AG08395 (cell line): ENCODE measurements at places on chromosomes 16 and 17.
A peak's percentile ranks its signal among the peaks of the same experiment; 100 is the strongest.

DNA sequence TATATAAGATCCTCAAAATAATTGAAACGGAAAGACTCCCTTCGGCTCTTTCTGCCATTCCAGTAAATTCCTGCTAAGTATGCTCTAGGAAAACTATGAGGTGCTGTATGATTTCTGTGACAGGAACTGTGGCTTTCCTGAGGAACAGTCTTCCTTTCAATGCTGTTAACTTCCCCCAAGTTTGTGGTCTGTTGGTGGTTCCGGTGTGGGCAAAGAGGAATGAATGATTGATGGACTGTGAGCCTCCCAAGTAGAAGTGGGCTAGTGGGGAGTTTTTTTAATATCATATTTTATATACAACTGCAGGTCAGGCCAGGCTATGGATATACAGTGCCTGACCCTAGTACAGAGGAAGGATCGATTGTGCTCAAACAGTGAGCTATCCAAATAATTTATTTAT, 560.7 kb upstream of the RBFOX1 start:
- no peak for DNase-seq

- DNase-seq = peak; percentile 88
Measured at GRCh38 chr17:81898029-81898866, 3.8 kb upstream of the NPB start.

DNA sequence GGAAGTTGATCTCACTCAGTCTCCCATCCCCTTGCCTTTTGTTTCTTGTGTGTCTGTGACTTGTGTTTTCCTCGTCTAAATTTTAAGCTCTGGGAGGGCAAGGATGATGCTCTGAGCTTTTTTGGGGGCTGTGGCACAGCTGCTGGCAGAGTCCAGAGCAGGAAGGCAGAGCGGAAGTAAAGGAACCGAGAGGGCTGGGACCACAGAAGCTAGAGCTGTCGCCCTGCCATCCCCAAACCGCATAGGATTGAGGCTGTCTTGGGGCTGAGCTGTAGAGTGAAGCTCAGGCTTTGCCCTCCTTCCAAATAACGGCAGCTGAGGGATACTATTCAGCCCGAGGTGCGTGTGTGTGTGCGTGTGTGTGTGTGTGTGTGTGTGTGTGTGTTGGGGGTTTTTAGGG, 3.8 kb upstream of the DNAH2 start:
- no peak for DNase-seq

DNA sequence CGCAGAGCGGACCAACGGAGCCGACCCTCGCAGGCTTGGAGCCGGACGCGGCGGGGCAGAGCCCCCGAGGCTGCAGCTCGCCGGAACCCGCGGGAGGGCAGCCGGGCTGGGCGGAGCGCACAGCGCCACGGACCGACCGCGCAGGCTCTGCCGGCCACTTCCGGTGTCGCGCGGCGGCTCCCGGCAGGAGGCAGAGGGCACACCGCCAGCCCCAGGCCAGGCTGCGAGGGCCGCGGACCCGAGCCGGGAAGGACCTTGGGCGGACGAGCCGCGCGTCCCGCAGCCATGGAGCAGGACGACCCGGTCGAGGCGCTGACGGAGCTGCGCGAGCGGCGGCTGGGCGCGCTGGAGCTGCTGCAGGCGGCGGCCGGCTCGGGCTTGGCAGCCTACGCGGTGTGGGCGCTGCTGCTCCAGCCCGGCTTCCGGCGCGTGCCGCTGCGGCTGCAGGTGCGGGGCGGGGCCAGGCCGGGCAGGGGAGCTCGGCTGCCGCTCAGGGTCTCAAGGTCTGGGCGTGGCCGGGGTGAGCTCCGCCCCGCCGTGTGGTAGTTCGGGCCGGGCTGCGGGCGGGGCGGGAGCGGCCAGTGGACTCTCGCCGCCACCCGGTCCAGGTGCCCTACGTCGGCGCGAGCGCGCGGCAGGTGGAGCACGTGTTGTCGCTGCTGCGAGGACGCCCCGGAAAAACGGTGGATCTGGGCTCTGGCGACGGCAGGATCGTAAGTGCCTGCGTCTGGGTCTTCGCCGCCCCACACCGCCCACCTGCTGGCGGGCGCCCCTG, at the start of gene ANTKMT:
TSS of gene ANTKMT (plus strand) at position 157 of the 775 bp plus-strand sequence. CDS start at position 286, 129 bp downstream.
- DNase-seq = peak; percentile 86

- no peak for DNase-seq
Measured at GRCh38 chr17:728911-729310, 3.5 kb upstream of the TLCD3A start.

- DNase-seq = no peak
Measured at GRCh38 chr16:56262148-56262547, 70.9 kb downstream of the GNAO1 start.

DNA sequence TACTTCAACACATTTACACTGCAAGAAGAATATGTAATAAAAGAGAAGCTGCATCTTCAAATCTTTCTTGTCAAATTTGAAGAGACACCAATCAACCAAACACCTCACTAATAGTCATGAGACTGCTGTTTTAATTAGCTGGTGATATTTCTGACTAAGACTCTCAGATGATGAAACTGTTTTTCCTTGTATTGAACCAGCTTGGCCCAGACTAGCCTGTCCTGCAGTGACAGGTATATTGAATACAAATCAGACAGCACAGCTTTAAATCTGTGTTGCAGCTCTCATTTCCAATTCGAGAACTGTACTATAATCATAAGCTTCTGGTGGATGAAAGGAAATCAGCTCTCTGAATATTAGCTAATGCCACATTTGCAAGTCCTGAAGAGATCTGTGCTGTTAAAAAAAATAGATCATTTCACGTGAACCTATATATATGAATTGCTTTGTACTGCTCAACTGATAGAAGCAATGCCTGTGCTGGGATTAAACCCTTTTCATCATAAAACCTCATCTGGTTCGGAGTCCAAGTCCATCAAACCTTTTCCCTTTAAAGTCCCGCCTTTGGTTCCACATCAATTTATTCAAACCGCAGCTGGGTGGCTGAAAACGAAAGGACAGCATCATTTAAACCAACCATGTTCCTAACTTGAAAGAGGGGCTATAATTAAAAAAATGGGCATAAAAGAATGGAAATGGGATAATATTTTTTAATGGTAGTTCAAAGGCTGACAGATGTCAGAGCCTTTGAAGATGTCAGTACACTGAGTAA, 306.2 kb downstream of the CEP112 start:
- peak; percentile 18 for DNase-seq

GRCh38 chr17:45144199-45145034, 3.9 kb upstream of the HEXIM1 start:
- DNase-seq = peak; percentile 44

DNA sequence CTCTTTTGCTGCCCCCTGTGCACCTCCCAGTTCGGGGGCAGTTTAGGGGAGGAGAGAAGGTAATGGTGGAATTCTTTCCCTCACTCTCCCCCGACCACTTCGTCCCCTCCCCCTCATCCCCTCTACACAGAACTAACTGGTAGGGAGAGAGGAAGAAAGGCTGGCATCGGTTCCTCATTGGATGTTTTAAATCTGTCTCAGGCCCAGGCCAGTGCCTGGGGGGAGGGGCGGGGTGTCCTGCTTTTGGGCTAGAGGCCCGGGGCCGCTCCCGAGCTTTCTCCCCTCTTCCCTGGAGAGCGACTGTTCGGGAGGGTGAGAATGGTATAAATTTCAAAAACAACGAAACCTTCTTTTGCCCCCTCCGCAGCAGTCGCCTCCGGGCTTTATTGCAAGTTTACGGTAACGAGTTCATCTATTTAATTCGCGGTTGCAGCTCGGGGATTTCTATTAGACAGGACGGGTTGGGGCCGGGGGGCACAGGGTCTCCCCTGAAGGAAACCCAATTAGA, at the start of gene PRAC2:
TSS of gene PRAC2 (plus strand) at position 271 of the 508 bp plus-strand sequence. CDS start 1,226 bp downstream, outside the sequence.
- no peak for DNase-seq

- DNase-seq = no peak
Measured at GRCh38 chr16:54123766-54124165, 162.8 kb downstream of the IRX3 start.

DNA sequence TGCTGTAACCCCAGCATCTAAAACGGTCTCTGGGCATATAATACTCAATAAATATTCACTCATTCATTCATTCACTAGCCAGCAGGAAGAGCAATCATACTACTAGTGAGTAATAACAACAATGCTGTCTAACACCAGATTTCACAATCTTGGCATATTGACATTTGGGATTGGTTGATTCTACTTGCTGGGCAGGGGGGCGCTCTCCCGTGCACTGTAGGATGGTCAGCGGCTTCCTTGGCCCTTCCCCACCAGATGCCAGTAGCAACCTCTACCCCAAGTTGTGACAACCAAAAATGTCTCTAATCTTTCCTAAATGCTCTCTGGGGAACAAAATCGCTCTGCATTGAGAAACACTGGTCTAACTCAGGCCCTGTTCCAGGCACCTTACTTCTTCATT, 20.7 kb downstream of the WFDC1 start:
- DNase-seq = no peak

- no peak for DNase-seq
Measured at GRCh38 chr17:4836221-4836620, 3.1 kb downstream of the MINK1 start.

DNA sequence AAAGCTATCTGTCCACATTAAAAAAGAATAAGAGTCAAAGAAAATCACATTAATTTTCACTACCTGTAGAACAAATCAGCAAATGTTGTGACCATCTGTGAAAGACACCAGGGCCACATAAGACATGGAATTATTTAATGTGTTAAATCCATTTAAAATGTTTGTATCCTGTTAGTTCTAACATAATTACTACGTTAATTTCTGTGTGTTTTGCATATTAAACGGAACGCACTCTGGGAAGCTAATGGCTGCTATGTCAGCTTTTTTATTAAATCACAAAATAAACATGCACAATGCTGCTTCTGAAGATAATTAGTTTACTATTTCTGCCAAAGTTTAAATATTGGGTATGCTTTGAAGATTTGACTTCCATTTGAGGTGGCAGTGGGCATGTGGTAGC, 1061.2 kb downstream of the CDH11 start:
- no peak for DNase-seq

- no peak for DNase-seq
Measured at GRCh38 chr17:80971704-80972304, 19.8 kb upstream of the CHMP6 start.

DNA sequence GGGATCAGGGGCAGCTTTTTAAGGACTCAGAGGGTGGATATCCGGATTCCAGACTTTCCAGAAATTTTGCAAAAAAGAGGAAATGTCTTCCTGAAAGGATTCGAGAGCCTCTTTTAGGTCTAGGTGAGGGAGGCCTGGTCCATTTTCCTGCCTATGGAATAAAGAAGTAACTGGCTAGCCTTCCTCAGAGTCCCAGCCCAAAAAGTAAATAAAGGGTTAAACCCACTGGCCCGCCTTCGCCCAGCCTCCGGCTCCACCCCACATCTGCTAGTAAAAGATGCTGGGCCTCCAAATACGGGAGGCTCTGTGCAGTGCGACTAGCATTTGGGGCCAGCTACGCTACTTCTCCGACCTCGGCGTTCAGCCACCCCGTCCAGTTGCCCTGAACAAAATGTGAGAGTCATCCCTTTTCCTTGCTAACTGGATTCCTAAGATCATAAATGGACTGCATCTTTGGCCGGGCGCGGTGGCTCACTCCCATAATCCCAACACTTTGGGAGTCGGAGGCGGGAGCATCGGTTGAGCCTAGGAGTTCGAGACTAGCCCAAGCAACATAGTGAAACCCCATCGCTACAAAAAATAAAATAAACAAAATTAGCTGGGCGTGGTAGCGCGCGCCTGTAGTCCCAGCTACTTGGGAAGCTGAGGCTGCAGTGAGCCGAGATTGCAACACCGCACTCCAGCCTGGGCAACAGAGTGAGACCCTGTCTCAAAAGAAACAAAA, 824 bp upstream of the MPP2 start:
- DNase-seq = peak; percentile 92

DNA sequence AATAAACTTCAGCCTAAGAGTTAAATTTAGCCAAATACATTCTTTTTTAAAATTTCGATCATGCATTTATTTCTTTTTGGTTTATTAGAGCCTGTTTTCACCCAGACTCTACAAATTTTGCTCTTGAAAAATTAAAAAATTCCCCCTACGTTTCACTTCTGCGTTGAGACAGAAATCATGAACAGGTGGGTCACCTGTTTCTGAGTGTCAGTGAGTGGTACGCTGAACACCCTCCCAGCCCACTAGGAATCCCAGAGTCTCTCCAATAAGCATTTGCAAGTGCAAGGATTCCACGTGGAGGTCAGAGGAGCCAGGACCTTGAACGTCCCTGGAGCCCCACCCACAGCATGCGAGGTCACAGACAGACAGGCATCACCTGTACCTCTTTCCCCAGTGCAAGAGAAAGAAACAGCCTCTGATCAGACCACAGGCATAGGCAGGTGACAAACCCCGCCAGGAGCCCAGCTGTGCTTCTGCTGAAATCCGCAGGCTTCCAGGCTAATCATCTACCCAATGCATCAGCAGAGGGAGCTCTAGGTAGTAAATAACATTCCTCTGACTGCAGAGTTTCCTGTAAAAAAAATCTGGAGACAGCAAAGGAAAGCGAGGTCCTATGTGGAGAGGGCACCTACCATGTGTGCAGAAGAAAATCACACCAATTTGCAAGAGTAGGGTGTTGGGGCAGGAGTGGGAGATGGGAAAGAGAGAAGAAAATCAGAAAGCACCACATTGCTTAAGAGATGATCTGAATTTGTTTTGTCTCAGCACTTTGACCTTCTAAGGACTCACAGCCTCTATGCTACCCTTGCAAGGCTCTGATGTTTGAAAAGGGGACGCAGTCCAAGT, 5.9 kb upstream of the XYLT1 start:
- DNase-seq = peak; percentile 78

DNA sequence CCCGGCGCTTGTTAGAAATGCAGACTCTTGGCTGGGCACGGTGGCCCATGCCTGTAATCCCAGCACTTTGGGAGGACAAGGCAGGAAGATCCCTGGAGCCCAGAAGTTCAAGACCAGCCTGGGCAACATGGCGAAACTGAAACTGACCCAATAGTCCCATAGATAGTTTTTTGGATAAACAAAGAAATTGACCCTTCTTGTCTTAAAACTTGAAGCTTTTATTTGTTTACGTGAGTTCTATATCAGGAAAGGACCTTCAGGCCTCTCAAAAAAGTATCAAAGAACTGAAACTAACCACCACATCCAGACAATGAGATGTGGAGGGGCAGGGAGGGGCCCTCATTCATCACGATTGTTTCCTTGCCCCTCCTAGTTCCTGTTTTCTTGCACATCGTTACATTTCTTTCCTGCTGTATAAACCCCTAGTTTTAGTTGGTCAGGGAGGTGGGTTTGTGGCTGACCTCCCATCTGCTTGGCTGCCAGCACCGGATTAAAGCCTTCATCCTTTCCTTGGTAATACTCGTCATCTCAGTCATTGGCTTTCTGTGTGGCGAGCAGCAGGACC, 29.9 kb upstream of the PRM1 start:
- no peak for DNase-seq

GRCh38 chr16:54072237-54072636, 214.3 kb downstream of the IRX3 start:
- DNase-seq = no peak

- DNase-seq = no peak
Measured at GRCh38 chr16:851871-852270, 51.3 kb upstream of the GNG13 start.

DNA sequence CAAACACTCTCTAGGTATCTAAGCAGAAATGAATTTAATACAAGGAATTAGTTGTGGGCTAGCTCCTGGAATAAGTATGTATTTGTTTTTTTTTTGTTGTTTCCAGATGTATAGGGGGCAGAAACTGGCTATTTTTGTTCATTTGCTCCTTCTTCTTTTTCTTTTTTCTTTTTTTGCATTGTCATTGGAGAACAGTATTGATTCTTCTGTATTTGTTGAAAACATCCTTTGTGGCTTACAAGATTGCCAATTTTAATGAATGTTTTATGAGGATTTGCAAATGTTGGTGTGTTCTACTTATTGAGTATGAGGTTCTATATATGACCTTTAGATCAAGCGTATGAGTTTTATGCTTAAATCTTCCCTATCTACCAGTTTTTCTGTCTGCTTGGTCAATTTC, 5.6 kb upstream of the PCTP start:
- no peak for DNase-seq

GRCh38 chr17:51427323-51427811, 167.0 kb downstream of the UTP18 start:
- DNase-seq = no peak
